ENCODE measurements at places on chromosomes 16 and 17.

GRCh38 chr17:72566671-72567484 lies 446.1 kb downstream of the SOX9 start:
- DNase-seq, result no peak

DNA sequence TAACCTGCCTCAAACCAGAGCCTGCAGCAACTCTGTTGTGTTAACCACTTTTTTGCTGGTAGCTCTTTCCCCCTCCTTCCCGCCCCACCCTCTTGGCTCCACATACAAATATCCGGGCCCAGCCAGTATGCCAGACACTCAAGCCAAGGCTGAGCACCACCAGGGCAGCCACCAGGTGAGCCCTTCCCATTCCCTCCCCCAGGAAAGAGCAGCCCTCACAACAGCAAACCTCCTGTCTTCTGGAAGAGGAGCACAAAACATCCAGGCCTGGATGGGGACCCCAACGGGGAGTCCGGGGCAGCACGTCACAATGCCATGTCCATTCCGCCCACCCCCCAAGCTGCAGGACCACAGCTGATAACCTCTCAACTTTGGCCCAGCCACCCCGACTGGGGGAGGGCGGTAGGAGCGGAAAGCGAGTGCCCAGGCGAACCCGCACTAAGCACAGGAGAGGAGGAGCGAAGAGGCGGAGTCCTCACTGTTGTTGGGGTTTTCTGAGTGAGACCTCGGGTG lies 757 bp downstream of the ORMDL3 start:
- no peak for DNase-seq

GRCh38 chr17:27458524-27458908 lies 2.3 kb downstream of the KSR1 start:
- DNase-seq, result no peak

GRCh38 chr16:24685539-24686432 lies 43.7 kb upstream of the TNRC6A start:
- no peak for DNase-seq

- DNase-seq, result no peak
These were observed 15.2 kb downstream of the KRT23 start for GRCh38 chr17:40922239-40922638.

- DNase-seq, result no peak
These were observed 608.8 kb upstream of the C16orf82 start for GRCh38 chr16:26457882-26458281.

DNA sequence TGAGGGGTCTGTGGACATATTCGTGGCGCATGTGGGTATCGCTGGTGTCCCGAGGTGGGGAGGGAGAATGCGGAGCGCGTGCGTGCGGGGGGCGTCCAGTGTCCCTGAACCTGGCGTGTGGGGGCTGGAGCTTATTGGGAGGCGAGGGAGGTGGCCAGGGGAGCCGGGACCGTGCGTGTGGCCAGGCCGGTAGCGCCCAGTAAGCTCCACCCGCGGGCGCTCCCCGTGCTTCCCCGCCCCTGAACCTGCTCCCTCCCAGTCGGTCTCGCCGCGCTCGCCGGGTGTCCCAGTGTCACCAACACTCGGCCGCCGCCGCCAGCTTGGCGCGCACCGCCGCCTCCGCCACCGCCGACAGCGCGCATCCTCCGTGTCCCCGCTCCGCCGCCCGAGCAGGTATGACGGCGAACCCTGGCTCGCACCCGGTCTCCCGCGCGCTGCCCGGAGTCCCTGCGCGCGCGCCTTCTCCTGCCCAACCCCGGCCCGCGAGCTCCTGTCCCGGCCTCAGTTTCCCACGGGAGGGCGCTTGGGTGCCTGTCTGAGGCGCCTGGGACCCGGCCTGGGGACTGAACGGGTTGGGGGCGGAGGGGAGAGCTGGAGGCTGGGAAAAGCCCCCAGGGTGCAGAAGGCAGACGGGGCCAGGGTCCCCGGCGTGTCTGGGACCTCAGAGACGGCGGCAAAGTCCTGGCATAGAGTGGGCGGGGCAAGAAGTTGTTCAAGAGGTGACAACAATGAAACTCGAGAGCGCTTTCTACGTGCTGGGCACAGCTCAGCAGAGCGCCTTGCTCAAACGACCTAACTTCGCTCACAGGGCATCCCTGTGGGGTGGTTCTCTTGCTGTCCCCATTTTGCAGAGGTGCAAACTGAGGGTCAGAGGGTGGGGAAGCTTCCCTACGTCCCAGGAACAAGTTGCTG lies at the start of gene SCNN1B:
Gene SCNN1B, plus strand, starts transcription at position 258 of the 912 bp plus-strand sequence. CDS start 46,298 bp downstream, outside the sequence.
- DNase-seq, result no peak

- no peak for DNase-seq
These were observed 11.0 kb downstream of the EMC6 start for GRCh38 chr17:3679531-3680126.

DNA sequence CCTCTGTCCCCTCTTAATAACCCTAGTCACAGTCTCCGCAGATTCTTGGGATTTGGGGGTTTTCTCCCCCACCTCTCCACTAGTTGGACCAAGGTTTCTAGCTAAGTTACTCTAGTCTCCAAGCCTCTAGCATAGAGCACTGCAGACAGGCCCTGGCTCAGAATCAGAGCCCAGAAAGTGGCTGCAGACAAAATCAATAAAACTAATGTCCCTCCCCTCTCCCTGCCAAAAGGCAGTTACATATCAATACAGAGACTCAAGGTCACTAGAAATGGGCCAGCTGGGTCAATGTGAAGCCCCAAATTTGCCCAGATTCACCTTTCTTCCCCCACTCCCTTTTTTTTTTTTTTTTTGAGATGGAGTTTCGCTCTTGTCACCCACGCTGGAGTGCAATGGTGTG lies 5.6 kb downstream of the CCL22 start:
- no peak for DNase-seq

DNA sequence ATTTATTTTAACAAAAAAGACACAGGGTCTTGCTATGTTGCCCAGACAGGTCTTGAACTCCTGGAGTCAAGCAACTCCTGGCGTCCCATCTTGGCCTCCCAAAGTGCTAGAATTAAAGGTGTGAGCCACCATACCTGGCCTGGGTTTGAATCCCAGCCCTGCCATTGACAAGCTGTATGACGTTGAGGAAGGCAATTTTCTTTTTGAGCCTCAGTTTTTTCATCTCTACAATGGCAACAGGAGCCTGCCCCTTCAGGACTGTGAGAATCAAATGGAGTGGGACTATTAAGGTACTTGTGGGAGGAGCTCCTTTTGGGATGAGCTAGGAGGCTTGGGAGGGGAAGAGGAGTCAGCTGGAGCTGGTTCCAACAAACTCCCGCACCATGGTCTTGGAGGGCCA lies 6.2 kb downstream of the RARA start:
- no peak for DNase-seq

DNA sequence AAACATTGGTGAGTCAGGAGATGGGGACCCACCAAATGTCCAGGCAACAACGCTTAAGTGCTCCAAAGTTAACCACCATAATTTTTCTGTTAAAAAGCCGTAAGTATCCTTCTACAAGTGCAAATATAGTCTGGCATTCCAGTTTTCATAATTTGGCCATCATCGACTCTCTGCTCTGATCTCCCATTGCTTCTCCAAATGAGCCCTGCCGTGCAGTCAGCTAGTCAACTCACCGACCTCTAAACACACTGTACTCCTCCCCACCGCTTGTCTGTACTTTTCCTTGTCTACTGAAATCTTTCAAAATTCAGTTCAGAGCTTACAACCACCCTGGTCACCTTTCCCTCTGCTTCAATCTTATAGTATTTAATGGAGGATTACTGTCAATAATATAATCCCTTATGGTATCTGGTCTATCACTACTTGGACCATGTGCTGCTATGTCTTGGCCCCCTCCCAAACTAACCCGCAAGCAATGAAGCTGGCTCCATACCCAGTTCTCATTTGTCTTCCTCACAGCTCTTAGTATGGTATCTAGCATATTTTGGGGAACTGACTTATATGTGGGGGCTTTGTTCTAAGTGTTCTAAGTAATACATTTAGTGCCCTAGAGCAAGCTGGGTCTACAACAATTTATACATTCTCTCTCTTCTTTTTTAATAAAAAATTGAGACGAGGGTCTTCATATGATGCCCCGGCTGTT lies 52.7 kb upstream of the SLC25A19 start:
- DNase-seq, result no peak

DNA sequence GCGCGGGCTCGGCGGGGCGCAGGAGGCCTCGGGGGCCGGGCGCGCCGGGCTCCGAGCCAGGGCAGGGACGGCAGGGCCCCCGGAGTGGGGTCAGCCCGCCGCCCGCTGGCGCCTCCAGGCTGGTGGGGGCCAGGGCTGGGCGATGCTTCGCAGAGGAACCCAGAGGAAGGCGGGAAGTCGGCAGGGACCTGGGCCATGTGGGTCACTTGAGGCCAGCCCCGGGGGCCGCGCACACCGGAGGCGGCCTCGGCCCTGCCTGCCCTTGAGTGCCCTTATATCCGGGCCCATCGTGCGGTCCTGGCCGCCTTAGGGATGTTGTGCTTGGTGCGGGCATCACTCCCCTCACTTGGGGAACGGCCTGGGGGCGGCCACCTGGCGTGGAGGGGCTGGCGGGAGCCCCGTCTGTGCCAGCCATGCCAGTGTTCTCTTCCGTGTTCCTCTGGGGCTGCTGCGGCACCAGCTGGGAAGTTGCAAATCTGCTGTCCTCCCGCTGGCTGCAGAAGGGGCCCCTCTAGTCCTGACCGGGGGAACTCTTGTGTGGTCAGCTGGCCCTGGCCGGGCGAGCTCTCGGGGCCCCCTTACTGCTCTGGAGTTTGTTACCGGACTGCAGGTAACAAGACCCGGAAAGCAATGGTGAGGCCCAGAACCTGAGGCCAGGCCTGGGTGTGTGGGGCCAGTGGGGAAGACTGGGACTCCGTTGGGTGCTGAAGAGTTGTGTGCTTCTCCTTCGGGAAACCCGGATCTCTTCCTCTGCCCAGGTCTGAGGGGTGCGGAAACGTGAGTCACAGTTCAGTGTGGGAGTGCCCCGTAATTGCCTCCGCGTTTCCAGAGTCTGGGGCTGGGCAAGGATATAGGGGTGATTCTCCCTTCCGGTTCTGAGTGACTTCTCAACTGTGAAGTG lies 849 bp downstream of the CAPN15 start:
- DNase-seq, result no peak

- DNase-seq, result no peak
These were observed 1.7 kb downstream of the DHRS13 start for GRCh38 chr17:28900986-28901726.

DNA sequence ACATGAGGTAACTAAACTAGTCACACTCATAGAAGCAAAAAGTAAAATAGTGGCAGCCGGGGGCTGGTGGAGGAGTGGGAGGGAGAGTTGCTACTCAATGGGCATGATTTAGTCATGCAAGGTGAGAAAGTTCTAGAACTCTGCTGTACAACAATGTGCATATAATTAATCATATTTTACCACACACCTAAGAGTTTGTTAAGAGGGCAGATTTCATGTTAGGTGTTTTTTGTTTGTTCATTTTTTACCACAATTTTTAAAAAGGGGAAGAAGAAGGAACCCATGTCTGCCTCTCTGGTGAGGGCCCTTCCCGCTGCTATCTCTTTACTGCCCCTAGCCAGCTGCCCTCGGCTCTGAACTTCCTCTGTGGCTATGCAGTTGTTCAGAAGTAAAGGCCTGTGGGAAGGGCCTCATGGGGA lies 11.2 kb downstream of the CD300LB start:
- DNase-seq, result no peak

DNA sequence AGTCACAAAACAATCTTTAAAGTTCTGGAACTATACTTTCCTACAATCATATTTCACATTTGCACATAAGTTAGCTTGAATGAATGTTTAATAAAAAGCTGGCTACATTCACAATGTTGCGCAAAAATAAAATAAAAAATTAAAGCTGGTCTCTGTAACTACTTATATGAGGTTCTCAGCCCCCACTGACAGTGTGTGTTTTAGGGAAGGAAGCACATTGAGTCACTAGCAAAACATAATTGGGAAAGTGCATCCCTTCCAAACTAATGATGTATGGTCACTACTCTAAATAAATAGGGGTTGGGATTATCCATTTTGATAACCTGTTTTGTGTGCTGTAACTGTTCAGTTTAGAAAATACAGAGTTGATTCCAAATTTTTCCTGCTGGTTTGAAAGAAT lies 251.9 kb downstream of the IRX3 start:
- DNase-seq, result no peak

DNA sequence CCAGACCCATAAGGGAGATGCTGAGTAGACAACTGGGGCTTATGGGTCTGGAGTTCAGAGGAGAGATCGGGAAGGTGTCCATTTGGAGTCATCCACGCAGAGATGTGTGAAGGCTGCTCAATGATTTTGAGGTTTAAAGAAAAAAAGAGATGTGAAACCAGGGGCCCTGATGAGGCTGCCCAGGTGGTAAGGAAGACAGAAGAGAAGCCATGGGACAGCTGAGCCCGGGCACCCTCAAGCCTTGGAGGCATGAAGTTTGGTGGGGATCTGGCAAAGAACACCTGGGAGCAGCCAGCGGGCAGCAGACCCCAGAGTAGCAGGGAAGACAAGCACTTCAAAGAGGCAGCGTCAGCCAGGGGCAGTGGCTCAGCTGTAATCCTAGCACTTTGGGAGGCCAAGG lies 20.8 kb upstream of the MYO15B start:
- DNase-seq, result no peak

GRCh38 chr16:64742455-64743223 lies 379.2 kb downstream of the CDH11 start:
- DNase-seq, result no peak

DNA sequence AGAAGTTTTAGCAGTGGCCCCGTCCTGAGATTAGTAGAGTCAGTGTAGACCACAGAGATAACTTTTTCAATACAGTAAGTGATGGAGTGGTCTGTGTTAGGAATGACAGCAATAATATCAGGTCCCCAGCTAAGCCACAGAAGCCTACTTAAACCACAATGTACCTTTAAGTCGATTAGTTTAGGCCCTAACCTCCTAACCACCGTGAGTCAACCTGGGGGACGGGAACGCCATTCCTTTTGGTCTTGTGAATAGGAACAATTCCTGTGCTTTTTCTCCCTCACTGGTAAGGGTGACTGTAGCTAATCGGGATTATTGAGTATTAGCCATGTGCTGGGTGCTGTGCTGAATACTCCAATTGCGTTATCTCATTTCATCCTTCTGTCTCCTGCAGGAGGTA lies 14.0 kb downstream of the YPEL2 start:
- no peak for DNase-seq

GRCh38 chr17:62824290-62825131 lies 16.4 kb upstream of the MARCHF10 start:
- no peak for DNase-seq

GRCh38 chr17:17934806-17935205 lies 37.4 kb downstream of the TOM1L2 start:
- DNase-seq, result no peak

GRCh38 chr16:81447383-81448101 lies 2.9 kb downstream of the CMIP start:
- DNase-seq, result no peak

All from esophagus squamous epithelium (tissue), 5 donors.